Activated T-cell treated with anti-CD3 and anti-CD28 coated beads for 4 hours (primary cell): ENCODE measurements at places on chromosomes 16 and 17.

DNA sequence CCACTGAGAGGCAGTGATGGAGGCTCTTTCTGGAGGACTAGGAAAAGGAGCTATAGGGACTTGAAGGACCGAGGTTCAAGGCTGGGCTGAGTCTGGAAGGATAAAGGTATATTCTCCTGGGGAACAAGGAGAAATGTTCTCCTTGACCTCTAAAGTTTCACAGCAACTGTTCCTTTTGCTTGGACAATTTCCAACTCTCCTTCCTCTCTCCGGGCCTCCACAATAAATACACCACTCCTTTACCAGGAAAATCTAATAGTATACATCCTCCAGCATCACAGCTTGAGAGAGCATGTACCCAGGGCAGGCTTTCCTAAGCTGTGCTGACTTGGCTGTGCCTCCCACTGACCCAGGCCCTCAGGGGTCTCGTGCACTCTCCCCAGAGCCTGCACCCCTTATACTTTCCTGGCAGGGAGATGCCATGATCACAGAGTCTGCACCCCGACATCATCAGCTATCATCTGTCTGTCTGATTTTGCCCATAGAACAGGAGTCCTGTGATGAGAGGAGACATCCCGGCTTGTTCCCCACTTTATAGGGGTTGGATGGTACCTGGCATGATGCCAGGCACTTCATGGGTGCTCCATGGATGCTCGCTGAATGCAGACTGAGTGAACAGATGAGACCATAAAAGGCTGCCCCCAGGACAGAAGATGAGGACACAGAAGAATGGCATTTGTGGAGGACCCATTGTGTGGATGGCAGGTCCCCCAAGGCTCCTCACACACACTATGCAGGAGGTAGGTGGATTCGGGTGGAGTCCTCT, 582.6 kb upstream of the CDH5 start:
- DNase-seq = no peak

GRCh38 chr16:60641067-60641665, 1395.1 kb downstream of the CDH8 start:
- no peak for DNase-seq

DNA sequence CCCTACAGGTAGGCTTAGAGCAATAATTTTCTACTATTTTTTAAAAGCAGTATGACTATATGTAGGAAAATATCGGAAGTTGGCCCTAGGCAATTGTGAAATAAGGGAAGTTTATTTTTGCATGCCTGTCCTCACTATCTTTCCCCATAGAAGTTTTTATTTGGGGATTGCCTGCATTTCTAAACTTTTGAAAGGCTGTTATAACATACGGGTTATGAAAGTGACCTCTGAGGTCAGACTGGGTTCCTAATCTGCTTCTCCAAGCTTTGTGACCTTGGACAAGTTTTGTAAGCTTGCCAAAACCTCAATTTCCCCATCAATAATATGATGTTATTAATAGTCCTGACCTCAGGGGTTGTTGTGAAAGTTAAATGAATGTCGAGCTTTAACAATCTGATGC, 67.1 kb downstream of the ARHGAP44 start:
- no peak for DNase-seq

GRCh38 chr17:1047879-1048470, 51.0 kb downstream of the TIMM22 start:
- no peak for DNase-seq

DNA sequence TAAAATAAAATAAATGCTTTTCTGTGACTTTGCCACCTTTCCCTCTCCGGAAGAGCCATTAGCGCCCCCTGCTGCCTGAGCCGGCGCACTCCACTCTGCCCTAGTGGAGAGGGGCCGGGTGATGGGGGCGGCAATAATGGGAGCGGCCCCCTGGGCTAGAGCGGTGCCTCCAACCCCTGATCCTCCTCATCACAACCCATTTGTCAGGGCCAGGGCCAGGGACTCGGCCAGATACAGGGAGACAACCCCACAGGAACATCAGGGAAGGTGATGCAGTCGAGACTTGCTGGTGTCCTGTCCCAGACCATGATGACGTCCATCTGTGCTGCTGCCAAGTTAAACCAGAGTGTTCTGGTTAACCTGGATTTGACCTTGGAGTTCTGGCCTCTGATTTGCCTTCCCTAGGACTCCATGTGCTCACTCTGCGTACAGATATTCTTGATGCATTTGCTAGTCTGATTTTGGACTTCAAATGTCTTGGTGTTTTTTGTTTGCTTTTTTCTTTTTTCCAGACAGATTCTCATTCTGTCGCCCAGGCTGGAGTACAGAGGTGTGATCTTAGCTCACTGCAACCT, 46.1 kb upstream of the BPTF start:
- no peak for DNase-seq

DNA sequence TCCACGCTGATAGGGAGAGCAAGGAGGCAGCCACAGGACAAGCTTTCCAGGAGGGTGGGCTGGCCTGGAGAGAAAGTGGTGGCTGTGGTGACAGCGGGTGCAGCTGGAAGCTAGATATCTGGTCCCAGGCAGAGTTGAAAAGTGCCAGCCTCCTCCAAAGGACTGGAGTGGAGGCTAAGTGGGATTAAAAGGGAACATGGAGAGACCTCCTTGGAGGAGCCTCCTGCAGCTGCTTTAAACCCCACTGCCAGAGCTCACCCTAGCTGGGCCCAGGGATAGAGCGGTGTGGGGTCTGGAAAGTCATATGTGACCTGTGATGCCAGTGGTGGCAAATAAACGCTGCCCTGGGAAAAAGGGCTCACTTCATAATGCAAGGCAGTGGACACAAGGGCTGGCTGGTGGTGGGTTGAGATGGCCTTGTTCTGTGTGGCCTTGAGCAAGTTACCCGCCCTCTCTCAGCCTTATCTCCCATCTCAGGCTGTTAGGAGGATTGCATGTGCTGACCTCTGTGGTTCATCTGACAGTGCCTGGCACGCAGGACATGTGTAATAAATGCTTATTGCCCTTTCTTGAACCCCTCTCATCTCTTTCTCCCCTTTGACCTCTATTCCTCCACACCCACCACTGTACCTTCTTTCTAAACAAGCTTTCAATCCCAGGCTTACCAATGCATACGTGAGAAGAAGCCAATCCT, 61.0 kb upstream of the LGALS9 start:
- DNase-seq = no peak

GRCh38 chr17:64005734-64006167, 7.6 kb downstream of the PRR29 start:
- DNase-seq = no peak

GRCh38 chr16:31001507-31002249, 8.8 kb downstream of the STX1B start:
- DNase-seq = no peak

DNA sequence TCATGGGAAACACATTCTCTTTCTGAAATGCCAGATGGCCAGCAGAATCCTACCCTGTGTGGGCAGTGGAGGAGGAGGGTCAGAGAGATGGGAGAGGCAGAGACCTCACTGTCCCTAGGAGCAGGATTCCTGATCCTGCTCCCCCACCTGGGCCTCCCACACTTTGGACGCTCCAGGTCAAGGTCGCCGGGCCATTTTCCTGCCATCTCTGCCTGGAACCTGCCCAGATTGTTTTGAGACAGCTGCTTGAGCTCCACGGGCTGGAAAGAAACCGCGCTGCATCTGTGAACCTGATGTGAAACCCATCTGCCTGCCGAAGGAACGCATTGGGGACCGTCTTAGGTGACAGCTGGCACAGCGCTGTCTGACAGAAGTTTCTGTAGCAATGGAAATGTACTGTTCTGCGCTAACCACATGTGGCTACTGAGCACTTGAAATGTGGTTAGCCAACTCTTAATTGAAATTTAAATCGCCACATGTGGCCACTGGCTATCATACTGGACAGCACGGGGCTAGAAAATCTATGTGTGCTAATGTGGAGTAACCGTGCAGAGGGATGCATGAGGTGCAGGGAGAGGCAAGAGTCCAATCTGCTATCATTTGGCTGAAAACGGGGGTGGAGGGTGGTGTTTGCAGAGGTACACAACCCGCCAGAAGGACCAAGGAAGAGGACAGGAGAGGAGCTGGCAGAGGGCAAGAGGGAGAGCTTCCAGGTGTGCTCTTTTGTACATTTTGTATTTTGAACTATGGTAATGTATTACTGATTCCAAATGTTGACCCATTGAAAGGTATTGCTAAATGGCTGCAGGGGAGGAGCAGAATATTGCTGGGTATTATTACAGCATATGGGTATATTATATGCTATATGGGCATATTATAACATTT, 15.4 kb upstream of the NUBP1 start:
- DNase-seq = no peak

DNA sequence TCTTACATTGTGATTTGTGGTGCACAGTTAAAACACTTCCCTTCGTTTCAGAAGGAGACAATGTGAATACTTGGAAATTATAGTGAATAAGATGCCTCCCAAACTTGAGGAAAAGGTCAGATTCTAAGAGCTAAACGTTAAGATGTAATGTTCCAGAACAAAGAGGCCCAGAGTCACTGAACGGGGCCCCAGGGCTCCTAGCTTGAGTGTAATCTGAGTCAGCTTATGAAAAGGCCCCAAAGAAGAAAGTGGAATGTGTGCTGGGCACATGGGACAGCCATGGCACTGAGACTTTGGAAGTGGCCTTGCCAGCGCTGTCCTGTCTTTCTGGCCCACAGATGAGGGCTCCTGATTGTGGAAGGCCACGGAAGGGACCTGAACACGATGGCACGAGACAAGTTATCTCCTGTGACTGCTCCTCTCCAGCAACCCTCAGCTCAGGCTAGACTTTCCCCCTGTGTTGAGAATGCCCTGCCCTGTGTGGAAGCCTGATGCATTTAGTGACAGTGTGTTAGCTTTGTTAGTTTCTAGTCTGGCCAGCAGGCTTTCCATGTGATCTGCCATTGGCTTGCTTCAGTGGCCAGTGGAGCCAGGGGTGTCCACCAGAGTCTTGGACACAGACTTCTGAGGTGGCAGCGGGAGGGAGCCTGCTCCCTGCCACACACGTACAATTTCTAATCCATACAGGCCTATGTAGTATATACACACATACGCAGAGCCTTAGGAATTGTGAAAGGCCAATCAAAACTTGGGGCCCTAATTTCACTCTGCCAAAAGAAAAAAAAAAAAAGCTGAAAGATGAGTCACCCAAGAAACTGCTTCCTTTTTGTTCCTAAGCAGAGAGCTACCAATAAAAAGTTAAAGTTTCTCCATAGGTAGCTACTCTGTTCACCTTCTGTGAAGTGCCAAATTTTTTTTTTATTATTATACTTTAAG, 13.1 kb downstream of the SPATA33 start:
- DNase-seq = no peak

DNA sequence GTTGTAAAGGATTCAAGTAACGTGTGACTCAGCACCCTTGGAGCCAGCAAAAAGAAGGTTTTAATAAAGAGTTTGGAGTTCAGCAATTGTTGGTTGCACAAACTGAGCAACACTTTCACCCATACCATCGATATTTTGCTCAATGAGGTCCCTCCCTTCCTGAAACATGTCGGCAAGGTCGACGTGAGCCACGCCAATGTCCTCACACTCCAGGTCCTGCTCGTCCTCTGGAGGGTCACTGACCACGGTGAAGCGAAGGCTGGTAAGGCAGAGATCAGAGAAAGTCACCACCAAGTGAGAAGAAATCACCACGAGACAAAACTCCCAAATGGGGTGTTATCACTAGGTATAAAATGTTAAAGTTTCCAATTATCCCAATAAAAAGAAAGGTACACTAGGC, 98.3 kb downstream of the RPGRIP1L start:
- no peak for DNase-seq

DNA sequence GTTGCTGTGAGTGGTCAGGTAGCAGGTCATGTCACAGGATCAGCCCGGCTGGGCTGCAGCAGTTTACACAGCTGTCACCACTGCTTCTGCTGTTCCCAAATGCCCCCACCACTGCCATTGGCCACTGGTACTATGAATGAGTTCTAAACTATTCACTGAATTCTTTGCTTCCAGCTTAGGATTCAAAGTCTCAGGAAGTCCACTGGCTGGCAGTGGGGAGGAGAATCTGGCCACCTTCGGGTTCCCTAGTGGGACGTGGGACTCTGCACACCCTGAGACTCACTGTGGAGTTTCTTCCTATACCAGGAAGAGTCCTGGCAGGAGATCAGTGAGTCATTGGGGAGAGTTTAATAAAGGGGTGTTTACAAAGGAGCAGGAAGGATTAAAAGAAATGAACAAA, 6.9 kb downstream of the MT1X start:
- no peak for DNase-seq

DNA sequence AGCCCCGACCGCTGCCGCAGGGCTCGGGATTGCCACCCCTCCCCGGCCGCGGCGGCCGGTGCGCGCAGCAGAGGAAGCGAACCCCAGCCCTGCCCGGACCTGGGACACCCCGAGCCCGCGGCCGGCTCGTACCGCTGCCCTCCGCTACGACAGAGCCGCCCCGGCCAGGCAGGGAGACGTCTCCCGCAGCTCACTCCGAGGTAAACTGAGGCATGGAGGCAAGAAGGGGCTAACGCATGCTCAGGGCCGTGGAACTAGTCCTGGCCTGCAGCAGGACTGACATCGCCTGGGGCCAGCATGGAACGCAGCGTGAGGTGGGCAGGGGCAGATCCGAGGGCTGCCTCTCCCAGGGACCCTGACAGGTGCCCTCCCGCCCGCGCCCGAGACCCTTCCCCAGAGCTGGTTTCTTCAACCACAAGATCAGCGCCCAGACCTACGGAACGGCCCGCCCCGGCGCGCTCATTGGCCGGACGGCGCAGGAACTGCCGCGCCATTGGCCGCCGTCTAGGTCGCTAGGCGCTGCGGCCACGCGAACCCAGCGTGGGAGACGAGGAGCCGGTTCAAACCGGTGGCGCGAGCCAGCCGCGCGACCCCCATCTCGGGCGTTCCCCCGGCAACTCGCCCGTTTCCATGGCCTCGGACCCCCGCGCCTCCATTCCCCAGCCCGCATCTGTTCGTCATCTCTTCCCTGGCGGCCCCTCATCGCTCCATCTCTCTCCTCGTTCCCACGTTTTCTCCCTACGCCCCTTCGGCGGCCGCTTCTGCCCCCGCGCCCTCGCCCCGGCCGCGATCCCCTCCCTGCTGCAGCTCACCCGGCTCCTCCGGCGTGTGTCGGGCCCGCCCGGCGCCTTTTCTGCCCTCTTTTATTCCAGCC, at the start of gene SLC43A2:
TSS of gene SLC43A2 (minus strand) at position 853 of the 874 bp plus-strand sequence. CDS start 960 bp downstream, outside the sequence.
- peak; percentile 61 for DNase-seq

- DNase-seq = no peak
Observed at GRCh38 chr17:65277576-65277975, 140.4 kb downstream of the RGS9 start.

- DNase-seq = no peak
Observed at GRCh38 chr17:50890675-50891516, 24.7 kb upstream of the TOB1 start.
